ENCODE measurements at places on chromosomes 11 and 22.

GRCh38 chr11:85976525-85976924 lies 92.4 kb downstream of the PICALM start:
- no peak for DNase-seq

GRCh38 chr22:46626911-46627805 lies 7.0 kb downstream of the GRAMD4 start:
- no peak for DNase-seq

- DNase-seq = no peak
These were observed 2.2 kb downstream of the BCR start for GRCh38 chr22:23182309-23183060.

DNA sequence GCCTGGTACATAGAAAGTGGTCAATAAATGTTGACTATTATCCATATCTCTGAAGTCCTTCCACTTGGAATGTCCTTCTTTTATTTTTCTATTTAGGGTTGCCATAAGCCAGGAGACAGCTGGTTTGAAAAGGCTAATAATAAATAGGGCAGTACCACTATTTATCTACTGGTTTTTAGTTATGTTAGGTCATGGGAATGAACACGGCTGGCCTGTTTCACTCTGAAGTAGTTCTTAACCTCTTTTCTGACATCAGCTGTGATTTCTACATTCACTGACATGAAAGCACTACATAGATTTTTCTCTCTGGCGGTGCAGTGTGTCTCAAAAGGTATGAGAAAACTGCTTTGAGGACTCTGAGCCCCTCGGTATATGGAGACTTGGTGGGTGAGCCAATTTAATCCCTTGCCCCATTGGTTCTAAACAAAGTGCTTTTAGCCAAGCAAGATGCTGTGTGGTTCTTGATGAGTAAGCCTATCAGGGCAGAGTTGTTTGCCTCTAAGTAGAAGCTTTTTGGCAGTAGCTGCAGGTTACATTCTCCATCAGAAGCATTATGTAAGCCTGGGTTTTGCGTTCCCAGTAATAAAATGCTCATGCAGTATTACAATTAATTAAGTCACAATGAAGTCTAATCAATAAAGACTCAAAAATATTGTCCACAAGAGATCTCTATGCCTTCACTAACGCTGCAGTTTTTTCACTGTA lies 48.7 kb upstream of the APOA1 start:
- no peak for DNase-seq

- no peak for DNase-seq
These were observed 31.4 kb downstream of the LIMK2 start for GRCh38 chr22:31243339-31244045.

- DNase-seq = no peak
These were observed 182.8 kb downstream of the WNT11 start for GRCh38 chr11:76023236-76024068.

DNA sequence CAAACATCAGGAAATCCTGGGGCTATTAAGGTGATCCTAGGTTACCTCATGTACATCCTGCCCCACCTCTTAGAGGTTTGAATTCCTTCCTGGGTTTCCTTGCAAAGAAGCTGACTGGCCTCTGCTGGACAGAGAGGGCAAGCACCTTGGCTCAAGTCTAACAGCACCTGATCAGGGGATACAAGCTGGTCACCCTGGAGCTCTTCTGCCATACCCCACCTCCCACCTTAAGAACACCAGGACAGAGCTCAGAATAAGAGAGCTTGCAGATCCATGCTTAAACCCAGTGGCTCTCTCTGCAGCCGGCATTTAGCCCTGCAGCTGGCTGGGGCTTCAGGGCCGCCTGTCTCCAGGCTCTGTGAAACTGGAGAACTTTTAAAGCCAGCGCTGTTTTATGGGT lies 386.6 kb upstream of the NARS2 start:
- no peak for DNase-seq

GRCh38 chr22:32515084-32515483 lies 40.5 kb downstream of the FBXO7 start:
- DNase-seq = no peak

- DNase-seq = no peak
These were observed 5.7 kb downstream of the P2RX3 start for GRCh38 chr11:57343825-57344224.

GRCh38 chr11:114061048-114061680 lies 1.7 kb downstream of the ZBTB16 start:
- no peak for DNase-seq

DNA sequence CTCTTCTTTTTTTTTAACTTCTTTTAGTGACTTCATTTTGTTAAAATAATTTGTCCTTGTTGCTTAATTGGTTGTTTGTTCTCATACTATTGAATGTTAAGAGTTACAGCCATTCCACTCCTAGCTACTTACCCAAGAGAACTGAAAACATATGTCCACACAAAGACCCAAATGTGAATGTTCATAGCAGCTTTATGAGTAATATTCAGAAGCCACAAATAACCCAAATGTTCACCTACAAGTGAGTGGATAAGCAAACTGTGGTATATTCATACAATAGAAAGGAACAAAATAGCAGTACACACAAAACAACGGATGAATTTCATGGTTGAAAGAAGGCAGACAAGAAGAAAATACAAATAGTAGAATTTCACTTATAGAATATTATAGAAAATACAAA lies 1.4 kb upstream of the OR4D11 start:
- DNase-seq = no peak

DNA sequence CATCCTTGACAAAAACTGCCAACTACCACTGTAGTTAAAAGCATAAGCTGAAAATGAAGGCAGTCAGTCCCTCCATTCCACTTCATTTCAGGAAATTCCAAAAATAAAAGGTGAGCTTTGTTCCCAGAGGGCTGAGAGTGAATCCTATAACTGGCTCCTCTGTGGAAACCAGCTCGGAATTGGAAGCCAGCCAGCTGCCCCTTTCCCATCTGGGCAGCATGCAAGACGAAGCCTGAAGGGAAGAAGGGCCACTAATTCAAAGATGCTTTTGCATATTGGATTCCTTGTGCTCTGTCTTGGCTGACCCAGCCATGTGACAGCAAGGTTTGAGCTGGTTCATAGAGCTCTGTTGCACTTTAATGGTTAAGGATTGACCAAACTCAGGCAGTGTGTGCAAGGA lies 83.4 kb downstream of the ALX4 start:
- no peak for DNase-seq

DNA sequence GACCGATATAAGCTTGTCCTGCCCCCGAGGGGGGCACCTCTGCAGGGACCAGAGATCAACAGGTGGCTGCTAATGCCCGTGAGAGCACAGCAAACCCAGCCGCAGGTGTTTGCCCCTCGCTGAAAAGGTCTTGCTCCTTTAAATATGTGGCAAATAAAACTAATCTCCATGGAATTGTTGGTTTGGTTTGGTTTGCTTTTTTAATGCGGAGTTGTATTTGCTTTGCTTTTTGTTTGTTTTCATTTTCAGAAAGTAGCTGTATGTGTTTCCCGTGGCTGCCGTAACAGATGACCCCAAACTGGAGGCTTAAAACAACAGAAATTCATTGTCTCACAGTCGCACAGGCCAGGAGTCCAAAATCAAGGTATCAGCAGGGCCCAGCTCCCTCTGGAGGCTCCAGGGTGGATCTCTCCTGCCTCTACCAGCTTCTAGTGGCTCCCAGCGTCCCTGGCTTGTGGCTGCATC lies 93.0 kb downstream of the CELSR1 start:
- DNase-seq = no peak

- no peak for DNase-seq
These were observed 397.0 kb downstream of the METTL15 start for GRCh38 chr11:28505232-28505631.

DNA sequence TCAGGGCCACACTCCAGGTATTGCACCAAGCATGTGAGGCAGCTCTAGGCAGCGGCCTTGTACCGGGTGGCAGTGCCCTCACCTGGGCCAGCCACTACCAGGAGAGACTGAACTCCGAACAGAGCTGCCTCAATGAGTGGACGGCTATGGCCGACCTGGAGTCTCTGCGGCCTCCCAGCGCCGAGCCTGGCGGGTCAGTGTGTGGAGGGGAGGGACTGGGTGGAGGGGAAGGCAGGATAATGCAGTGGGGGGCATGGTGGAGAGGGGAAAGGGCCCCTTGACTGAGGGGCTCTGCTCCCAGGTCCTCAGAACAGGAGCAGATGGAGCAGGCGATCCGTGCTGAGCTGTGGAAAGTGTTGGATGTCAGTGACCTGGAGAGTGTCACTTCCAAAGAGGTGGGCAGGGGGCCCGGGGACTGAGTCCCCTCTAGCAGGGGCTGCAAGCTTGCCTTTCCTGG lies 4.2 kb downstream of the SSH3 start:
- no peak for DNase-seq

DNA sequence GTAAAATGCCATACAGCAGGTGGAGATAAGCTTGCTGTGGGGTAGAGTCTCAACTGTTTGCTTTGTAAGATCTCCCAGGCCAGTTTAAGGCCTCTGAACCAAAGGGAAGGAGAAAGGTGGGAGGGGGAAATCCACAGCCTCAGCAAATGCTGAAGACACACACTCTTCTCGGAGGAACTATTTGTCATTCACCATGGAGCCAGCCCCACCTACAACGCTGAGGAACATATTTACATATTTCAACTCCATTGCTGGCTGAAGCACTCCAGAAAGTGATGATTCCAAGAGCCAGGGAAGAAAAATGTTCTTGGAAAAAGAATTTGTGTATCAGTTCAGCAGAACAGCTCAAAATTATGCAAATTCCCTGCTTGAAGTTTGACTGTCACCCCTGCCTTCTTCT lies 6.5 kb downstream of the TENM4 start:
- no peak for DNase-seq

- DNase-seq = no peak
These were observed 153.4 kb downstream of the LDLRAD3 start for GRCh38 chr11:36097219-36097650.

GRCh38 chr11:36340897-36341296 lies 44.8 kb downstream of the PRR5L start:
- no peak for DNase-seq

DNA sequence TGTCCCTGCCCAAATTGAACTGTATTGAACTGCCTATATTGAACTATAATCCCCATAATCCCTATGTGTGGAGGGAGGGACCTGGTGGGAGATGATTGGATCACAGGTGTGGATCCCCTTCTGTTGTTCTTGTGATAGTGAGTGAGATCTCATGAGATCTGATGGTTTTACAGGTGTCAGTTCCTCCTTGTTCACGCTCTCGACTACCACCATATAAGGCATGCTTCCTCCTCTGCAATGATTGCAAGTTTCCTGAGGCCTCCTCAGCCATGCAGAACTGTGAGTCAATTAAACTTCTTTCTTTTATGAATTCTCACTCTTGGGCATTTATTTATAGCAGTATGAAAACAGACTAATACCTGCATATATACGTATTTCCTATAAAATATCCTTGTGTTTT lies 206.5 kb upstream of the PDGFD start:
- no peak for DNase-seq

DNA sequence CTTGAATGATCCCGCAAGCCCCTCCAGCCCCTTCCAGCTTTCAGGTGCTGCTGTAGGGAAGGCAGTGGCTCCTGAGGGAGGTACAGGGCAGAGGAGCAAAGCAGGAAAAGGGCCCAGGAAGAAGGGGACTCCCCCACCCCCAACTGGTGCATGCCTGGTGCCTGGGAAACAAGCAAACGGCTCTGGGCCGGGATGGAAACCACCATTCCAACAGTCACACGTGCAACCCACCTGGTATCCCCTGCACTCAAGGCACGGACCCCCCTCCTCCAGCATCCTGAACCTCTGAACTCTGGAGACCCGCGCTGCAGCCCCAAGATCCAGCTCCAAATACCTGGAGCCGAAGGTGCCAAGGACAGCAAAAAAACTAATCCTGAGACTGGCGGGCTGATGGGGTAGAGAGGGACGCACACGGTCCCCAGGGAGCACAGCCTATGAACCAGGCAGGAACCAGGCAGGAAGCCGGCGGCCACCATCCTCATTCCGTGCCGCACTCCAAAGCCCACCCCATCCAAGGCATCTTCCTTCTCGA lies 537 bp downstream of the SCN4B start:
- no peak for DNase-seq

DNA sequence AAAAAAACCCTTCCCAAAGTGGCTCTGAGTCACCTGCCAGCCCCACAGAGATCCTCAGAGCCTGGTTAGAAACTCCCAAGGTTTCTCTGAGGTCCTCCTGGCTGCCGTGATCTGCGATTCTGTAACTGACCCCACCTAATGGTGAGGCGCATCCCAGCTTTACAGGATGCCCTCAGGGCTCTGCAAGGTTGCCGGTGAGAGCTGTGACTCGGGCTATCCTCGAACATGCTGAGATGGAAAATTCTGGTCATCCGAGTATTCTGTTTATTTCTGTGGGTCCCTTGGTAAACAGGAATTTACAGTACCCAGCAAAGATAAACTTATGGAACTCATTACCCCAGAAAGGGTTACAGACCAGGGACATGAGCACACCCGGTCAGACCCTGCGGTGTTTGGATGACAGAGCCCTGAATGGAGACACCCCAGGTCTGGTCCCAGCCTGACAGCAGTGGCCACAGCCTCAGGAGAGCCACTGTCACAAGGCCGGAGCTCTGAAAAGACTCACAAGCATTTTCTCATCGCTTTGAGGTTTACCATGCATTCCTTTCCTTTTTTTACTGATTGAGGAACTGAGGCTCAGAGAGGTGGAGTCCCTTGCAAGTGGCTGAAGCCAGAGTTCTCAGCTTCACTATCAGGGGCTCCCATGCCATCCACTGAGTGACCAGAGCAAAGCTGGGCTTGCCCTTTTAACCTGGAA lies 22.2 kb downstream of the LIF start:
- DNase-seq = no peak

DNA sequence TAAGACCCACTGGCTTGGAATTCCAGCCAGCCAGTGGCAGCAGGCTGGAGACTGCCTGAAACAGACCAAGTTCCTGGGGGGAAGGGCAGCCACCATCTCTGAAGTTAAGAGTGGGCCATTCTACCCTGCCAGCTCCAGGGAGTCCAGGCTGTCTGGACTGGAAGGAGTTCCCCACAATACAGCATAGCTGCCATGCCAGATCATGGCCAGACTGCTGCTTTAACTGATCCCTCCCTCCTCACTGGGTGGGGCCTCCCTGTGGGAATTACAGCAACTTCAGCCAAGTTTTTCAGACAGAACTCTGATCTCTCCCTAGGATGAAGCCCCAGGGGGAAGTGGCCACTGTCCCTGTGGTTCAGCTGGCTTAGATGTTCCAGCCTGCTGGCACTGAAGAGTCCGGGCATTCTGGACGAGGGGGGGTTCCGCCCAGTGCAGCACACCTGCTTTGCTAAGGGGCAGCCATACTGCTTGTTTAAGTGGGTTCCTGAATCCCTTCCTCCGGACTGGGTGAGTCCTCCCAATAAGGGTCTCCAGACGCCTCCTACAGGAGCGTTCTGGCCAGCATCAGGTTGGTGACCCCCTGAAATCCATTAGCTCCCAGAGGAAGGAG lies 455.4 kb downstream of the DLG2 start:
- no peak for DNase-seq

- no peak for DNase-seq
These were observed 28.0 kb downstream of the SLN start for GRCh38 chr11:107683807-107684206.

DNA sequence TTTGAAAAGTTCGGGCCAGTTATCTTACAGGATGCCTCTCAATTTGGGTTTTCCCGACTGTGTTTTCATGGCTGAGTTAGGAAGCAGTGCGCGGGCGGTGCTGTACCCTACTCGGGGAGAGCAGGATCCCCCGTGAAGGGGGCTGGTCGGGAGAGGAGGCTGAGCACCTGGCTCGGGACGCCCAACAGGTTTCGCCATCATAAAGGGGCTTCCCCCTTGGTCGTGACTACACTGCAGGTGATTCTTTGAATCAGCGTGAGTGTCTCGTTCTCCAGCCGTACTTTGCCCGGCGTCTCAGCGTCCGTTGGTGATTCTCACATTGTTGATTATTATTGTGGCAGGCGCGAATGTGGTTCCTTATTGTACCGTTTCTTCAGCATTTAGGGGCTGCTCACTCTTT lies 46.6 kb downstream of the ST14 start:
- no peak for DNase-seq

GRCh38 chr11:124725719-124726105 lies 14.0 kb upstream of the NRGN start:
- no peak for DNase-seq
